ENCODE measurements at places on chromosomes 12 and 14.
A peak's percentile ranks its signal among the peaks of the same experiment; 100 is the strongest.

DNA sequence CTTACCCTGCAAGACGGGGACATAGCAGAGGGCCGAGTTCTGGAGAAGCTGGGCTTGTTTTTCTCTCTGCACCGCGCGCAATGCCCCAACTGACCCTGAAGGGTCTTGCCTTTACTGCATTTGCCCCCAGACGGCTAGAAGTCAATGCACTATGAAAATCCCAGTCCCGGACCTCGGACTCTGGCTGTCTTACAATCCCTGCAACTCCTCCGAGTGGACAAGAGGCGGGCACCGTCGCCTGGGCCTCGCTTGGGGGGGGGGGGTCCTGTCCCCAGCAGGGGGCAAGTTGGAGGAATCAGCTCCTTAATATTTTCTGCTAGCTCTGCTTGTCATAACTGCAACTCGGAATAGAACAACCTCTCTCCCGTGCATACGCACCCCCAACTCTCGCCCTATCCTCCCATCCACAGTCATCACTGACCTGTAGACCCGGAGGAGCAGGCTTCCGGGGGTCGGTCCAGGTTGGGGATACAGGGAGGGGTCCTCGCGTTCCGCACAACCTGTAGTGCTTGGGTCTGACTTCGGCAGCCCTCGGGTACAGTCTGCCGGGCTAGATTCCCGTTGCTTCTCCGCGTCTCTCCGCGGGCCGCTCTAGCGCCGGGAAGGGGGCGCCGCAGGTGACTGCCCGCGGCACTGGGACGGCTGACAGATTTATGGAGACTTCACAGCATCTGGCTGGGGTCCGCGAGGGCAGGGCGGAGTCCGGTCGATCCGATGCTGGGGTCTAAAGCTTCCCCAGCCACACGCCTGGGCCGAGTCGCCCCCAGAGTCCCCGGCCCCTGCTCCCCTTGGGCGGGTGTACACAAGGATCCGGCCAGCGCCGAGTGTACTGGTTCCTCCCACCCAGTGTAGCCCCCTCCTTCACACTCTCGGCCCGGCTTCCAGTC is 3.3 kb upstream of the PAX9 start:
- peaks cover 51% of the 10 kb centered on the region for H3K4me1 ChIP-seq
- peaks cover 96% of the 10 kb centered on the region for H3K27me3 ChIP-seq
- H3K27ac ChIP-seq, result no peak overlapping the region
- H3K4me3 ChIP-seq, result peak overlapping the region; percentile 63
- DNase-seq, result no peak

DNA sequence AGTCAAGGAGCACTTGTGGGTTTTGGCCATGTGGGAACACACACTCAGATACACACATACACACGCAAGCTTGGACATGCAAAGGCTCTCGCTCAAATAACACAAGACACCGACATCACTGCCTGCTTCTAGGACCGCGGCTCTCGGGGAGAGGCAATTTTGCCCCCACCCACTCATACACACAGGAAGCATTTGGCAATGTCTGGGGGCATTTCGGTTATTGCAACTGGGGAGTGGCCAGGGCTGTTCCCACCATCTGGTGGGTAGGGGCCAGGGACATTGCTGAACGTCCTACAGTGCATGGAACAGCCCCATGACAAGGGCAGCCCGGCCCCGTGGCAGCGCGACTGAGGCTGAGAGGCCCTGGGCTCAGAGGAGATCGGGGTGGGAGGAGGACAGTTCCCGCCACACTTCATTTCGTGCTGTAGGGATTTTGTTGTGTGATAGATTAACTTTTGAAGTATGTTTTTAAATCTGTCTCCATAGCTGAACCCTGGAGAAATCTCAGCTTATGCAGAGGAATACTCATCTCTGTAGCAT is 35.6 kb downstream of the RIMBP2 start:
- H3K27ac ChIP-seq, result no peak overlapping the region
- H3K4me3 ChIP-seq, result no peak overlapping the region
- H3K4me1 ChIP-seq, result no peaks in the 10 kb centered on the region

DNA sequence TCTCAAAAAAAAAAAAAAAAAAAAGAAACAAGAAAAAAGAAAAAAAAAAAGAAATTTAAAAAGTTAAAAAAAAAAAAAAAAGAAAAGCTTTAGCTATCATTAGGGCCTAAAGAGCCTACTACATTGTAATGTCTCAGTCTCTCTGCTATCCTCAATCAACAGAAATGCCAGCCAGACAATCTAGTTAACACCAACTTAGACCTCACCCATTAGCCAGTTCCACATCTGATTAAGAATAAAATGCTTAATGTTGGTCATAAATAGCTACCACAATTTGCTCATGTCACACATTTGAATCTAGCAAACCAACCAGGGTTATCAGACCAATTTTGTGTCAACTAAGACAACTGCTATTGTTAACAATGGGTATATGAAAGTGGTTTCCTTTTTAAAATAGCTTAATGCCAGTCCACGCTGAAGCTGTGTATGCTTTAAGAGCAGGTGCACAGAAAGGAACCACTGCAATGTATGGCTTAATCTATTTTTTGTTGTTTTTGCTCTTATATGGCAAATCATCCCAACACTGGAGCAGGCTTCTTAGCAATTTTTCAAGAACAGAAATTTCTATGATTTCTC is 45.5 kb upstream of the SELPLG start:
- DNase-seq, result no peak
- peaks cover 30% of the 10 kb centered on the region for H3K4me1 ChIP-seq
- no peak overlapping the region for H3K4me3 ChIP-seq
- no peaks in the 10 kb centered on the region for H3K27me3 ChIP-seq
- H3K27ac ChIP-seq, result peak overlapping the region; percentile 56
- peaks cover 31% of the 10 kb centered on the region for H3K36me3 ChIP-seq

DNA sequence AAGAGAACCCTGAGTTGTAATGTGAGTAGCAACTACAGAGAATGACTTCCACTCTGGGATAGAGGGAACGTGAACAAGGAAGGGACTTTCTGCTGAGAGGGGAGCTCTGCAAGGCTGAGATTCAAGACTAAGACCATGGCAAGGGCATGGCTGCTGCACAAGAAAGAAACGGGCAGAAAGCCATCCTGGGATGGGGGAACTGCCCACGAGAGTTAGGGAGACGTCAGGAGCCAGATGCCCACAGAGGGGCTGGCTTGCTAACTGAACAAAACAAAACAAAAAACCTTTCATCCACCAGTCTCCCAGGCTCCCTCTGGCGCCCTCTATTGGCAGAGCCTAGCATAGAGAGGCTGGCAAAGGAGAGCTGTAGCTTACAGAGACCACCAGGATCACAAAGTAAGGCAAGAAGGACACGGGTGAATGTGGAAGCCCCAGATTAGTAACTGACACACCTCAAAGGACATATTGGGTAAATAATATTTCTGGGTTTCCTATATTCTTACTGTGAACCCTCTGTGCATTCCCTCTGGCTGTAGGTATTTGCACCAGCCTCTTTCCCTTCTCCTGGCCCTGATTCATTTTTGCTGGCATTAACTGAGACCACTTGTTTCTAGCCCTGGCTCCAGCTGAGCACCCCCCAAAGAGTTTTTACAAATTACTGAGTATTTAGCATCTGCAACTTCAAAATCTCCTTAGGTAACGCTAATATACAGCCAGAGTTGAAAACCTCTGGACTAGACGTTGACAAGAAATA is 338.3 kb downstream of the EMP1 start:
- peak overlapping the region; percentile 38 for H3K4me3 ChIP-seq
- peaks cover 10% of the 10 kb centered on the region for H3K27me3 ChIP-seq
- H3K4me1 ChIP-seq, result no peaks in the 10 kb centered on the region
- no peaks in the 10 kb centered on the region for H3K36me3 ChIP-seq
- DNase-seq, result peak; percentile 87
- no peak overlapping the region for H3K27ac ChIP-seq

DNA sequence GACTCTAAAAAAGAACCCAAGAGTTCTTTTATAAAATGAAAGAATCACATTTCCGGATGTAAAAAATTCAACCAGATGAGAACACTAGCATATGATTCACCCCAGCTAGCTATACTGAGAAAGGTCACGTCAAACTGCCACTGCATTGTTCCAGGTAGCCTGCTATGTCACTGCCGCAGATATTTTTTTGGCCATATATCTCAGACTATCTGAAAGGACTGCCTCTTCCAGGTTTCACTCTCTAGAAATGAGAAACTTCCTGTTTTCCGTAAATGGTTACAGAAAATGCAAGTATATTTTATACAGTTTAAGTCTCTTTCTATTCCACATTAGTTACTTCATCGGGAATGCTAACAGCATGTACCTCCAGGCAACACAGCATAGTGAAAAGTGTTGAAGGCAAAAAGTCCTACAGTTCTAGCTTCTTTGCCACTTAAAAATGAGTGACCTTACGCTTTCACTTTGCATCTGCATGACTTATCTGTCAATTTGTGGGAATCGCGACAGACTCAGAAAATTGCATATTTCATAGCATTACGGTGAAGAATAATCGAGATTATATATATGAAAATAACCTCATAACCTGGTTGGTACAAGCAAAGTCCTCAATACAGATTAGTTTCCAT is 105.2 kb downstream of the MED13L start:
- no peak for DNase-seq
- peak overlapping the region; percentile 63 for H3K27ac ChIP-seq
- peaks cover 3% of the 10 kb centered on the region for H3K36me3 ChIP-seq
- H3K27me3 ChIP-seq, result no peaks in the 10 kb centered on the region
- H3K4me1 ChIP-seq, result peaks cover 61% of the 10 kb centered on the region

DNA sequence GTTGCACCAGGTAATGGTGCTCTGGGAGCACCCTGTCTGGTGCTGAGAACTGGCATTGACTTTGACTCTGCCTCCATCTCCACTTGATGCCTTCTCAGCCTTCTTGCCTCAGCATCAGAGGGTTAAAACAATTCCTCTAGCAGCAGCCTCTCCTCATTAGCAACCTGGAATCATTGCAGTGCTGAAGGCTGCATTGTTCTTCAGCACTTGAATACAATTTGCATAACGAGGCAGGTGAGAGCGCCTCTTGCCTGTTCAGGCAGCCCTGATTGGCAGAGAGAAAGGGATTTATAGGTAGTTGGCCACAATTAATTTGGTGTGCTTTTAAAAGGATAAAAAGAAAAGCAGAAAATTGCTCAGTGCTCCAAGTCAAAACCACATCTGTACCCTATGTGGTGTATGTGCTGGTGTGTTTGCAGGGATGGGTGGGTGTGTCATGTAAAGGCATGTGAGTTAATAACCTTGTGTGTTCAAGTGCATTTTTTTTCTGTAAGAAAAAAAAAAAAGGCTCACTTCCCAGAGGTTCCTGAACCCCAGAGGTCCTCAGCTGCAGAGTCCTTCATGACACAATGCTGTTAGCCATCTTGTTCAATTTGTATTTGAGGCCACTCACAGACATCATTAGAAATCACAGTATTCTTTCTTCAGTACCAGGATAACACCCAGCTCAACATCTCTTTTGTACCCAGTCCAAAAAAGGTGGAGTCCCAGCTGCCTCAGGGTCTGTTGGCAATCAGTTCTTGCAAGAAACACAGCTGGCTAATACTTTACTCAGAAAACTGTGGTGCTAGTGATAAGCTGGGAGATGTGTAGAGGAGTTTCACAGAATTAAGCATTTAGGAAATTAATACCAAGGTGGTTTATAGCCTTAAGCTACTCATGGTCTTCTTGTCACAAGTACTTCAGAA is 385.6 kb downstream of the GRIN2B start:
- H3K4me1 ChIP-seq, result no peaks in the 10 kb centered on the region
- H3K27ac ChIP-seq, result no peak overlapping the region
- H3K27me3 ChIP-seq, result no peaks in the 10 kb centered on the region

DNA sequence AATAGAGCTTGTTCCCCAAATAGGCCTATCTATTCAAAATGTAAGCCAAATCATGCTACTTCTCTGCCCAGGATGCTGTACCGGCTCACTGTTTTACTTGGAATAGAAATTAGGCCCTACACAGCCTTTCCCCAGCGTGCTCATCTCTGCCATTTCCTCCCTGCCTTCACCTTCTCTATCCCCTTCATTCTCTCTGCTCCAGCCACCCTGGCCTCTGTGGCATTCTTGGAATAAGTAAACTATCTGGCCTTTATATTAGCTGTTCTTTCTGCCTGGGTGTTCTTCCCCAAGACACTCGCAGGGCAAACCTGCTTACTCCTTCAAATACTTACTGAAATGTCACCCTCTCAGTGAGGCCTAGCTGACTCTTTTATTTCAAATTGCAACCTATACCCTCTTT is 30.9 kb upstream of the DYRK2 start:
- no peak for DNase-seq
- H3K4me1 ChIP-seq, result no peaks in the 10 kb centered on the region
- no peaks in the 10 kb centered on the region for H3K36me3 ChIP-seq
- H3K27me3 ChIP-seq, result peaks cover 5% of the 10 kb centered on the region

All from osteocyte (in vitro differentiated cells).